ENCODE measurements at places on chromosomes 11 and 22. TPM values are rescaled to one million over a fixed set of nuclear protein-coding genes. Genes with fewer than 3 reads are reported as not detected.

GRCh38 chr11:71964641-71965040, 34.1 kb upstream of the IL18BP start:
- DNase-seq: no peak

GRCh38 chr22:47376322-47376700, 613.9 kb downstream of the TBC1D22A start:
- no peak for DNase-seq

GRCh38 chr22:27329131-27329850, 472.3 kb downstream of the MN1 start:
- DNase-seq: no peak

- DNase-seq: no peak
Observed at GRCh38 chr11:122138744-122139594, 23.0 kb upstream of the BLID start.

GRCh38 chr11:88398372-88398771, 60.8 kb upstream of the CTSC start:
- no peak for DNase-seq

GRCh38 chr11:125214601-125215565, 50.3 kb downstream of the PKNOX2 start:
- no peak for DNase-seq

GRCh38 chr11:65648997-65649493, 11.1 kb downstream of the SIPA1 start:
- no peak for DNase-seq

The CAPN1 gene
- total RNA-seq: 256 TPM

- DNase-seq: no peak
Observed at GRCh38 chr11:28488336-28488735, 380.1 kb downstream of the METTL15 start.

The SFI1 gene
- 14.7 TPM for total RNA-seq
